CD4-positive, alpha-beta T cell treated with Interleukin-21 for 1 hour (primary cell): ENCODE measurements at places on chromosomes 2 and 18.

DNA sequence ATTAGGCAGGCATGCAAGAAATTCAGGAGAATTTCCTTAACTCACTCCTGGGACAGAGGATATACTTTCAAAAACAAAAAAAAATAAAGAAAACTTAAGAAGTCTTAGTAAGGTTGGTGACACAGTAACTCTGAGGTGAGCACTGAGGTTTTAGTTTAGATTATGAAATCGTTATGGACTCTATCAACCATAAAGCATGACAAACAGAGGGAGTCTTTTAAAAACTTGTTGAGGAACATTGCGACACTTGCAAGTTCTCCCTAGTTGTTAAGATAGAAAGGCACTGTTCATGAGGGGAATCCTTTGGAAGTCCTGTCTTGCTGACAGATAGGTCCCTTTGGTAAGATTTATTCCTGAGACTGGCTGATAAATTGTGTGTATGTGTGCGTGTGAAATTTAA, 194.3 kb upstream of the ERBB4 start:
- no peak for DNase-seq

GRCh38 chr2:164560181-164560792, 61.0 kb downstream of the GRB14 start:
- DNase-seq: no peak

DNA sequence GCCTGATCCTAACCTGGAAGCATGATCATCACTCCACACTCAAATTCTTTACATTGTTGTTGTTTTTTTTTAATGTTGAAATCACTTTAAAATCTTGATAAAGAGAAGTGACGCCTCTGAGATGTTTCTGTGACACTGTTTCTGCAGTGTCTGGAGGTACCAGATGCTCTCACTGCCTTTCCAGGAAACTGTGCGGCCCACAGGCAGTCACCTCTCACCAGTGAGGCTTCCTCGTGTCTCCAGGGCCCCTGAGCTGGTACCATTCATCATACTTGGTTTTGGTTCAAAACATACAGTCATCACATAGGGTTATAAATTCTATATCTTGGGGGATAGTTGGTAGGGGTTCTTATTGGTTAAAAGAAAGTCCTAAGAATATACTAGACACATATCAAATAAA, 10.1 kb upstream of the ID2 start:
- no peak for DNase-seq

GRCh38 chr18:71673954-71674353, 870.2 kb downstream of the CBLN2 start:
- DNase-seq: no peak

- no peak for DNase-seq
These were observed 12.2 kb upstream of the COL5A2 start for GRCh38 chr2:189191766-189192165.

DNA sequence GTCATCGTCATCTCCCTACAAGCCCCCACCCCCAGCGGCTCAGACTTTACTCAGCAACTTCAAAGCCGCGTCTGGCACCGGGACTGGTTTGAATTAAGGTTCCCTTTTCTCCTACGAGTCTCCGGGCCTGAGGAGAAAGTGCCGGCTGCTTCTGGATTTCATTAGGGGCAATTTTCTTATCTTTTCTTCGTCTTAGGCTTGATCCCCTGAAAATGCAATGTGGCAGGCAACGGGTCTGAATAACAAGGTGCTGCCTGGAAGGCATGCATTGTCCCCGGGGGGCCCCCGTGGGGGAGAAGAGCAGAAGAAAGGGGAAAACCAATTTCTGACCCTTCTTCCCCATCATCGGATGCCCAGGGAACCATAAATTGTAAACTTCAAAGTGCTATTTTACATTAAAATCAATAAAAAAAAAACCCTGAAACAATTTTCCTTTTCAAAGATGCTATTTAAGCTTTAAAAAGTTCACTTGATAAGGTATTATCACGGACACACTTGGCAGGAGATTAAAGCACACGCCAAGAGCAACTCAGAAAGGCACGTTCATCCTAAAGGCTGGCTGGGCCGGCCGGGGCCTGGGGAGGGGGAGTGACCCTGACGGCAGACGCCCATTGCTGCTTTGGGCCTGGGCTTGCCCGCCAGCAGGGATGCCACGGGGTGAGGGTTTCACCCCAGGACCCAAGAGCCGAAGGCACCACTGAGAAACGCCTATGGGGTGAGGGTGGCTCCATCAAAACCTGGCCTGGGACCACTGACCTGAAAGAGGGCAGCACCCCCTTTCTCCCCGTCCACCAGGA, 230.4 kb downstream of the TWIST2 start:
- DNase-seq: no peak

DNA sequence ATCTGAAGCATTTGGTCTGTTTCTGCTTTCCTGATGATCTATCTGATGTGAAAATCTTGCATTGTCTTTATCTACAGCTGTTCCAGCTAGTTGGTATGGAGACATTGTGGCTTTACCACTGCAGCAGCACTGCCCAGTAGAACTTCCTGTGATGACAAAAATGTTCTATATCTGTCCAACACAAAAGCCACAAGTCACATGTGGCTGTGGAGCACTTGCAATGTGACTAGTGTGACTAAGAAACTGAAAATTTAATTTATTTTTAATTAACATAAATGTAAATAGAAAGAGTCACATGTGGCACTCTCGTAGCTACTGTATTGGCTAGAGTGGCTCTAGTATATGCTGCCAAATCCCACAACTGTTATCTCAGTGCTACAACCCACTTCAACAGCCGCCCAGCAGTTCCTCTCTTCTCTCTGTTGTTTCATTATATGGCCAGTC, 425.7 kb downstream of the SETBP1 start:
- DNase-seq: peak; percentile 53

DNA sequence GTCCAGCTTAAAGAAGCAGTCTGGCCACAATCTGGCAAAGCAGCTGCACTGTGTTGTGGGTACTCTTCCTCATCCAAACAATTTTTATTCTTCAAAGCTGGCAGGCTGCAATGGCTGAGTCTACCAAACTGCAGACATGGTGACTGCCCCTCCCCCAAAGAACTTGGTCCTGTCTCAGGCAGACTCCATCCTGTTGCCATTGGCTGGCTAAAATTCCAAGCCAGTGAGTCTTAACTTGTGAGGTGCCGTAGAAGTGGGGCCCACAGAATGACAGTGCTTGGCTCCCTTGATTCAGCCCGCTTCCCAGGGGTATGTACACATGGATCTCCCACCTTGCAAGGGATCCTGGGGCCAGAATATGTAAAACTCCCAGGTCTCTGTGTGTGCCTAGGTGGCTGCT, 14.5 kb upstream of the NXPH2 start:
- no peak for DNase-seq

GRCh38 chr2:11910971-11911370, 164.5 kb downstream of the LPIN1 start:
- no peak for DNase-seq

GRCh38 chr2:101150306-101151145, 656 bp downstream of the TBC1D8 start:
- no peak for DNase-seq

- peak; percentile 42 for DNase-seq
These were observed 81.0 kb downstream of the SP3 start for GRCh38 chr2:173884025-173884802.

- no peak for DNase-seq
These were observed 35.5 kb downstream of the GREB1L start for GRCh38 chr18:21277578-21277977.

DNA sequence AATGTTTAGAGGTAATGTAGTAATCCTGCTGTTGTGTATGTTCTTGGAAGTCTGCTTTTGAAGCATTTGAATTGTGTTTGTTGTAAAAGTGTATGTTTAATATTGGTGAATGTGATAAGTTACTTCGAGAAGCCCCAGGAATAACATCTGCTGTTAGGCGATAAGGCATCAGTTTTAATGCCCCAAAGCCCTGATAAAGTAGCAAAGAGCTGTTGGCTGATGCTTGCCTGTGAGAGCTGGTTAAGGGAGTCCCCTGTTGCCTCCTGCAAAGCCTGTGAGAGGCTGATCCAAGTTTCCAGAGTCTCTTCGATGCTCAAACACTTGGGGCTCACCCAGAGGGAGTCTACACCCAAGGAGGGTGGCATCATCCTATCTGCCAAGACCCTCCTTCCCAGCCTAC, 110.3 kb downstream of the RNF152 start:
- DNase-seq: no peak

DNA sequence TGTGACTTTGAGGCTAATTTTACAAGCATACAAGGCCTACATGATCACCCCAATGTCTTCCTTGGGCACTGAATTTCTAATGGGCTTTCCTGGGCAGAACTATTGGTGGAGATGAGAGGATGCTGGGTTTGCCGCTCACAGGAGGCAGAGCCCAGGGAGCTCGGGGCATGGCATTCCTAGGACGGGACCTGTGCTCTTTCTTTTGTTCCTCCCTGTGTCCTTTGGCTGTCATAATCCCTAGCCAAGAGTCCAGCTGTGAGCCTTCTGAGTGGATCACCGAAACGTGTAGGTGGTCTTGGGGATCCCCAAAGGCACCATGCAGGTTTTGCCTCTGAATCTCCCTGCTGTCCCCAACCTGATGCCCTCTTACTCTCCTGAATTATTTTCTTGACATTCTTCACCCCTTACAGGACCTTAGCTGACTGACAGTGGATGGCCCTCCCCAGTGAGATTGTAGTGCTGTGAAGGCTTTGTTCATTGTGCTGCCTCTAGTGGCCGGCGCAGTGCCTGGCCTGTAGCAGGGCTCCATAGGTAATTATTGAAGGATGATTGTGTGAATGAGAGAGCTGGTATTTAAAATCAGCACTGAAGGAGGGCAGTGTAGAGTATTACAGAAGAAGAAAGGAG, 221.9 kb downstream of the ZNF407 start:
- no peak for DNase-seq

- DNase-seq: peak; percentile 54
These were observed 47.0 kb downstream of the IWS1 start for GRCh38 chr2:127479219-127479825.

- DNase-seq: peak; percentile 19
These were observed 60.7 kb downstream of the ARMC9 start for GRCh38 chr2:231259104-231259503.

DNA sequence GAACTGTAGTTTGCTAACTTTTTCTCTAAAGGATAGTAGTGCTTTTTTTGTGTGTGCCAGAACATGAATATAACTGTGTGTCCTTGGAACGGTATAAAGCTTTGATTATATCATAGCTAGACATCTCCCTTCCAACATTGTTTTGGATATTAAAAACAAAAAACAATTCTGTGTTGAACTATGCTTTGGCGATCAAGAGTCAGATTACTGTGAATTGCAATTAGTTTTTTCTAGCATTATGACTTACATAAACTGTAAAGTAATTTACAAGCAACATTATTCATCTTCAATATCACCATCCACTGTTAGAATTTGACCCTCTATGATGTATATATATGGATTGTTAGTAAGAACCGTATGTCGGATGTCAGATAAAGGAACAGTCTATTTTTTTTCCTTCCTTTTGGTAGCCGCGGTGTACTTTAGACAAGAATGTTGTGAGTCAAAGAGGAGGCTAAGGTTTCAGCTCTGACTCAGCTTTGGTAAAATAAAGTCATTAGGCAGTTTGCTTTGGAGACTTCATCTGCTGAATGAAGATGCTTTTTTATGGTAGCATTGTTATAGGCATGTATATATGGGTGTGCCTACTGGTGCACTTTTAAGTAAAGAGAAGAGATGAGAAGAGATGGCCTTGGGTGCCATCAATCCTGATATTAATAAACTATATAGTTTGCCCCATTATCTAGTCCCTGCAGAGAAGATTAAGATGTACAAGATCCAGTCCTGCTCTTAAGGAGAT, 76.4 kb downstream of the LTBP1 start:
- DNase-seq: no peak

- DNase-seq: no peak
These were observed 21.8 kb downstream of the TNFAIP6 start for GRCh38 chr2:151379169-151379568.

- no peak for DNase-seq
These were observed 586.4 kb upstream of the CNTNAP5 start for GRCh38 chr2:123438675-123439074.

GRCh38 chr2:63790491-63790890, 51.2 kb upstream of the UGP2 start:
- DNase-seq: no peak

DNA sequence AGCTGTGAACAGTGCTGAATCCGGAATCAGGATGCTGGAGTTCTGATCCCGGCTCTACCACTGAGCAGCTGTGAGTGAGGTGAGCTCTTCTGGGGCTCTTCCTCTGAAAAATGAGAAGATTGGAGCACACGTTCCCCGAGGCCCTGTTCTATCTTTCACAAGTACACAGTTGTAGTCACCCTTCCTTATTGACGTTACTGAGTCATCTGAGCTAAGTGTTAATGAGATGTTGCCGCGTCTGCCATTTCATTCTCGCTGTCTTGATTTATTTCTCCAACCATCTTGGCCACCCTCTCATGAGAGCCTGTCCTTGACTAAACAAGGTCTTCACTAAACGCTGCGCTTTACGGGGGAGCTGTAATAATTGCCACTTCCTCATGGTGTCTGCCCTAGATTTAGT, 31.9 kb upstream of the EFR3B start:
- no peak for DNase-seq

DNA sequence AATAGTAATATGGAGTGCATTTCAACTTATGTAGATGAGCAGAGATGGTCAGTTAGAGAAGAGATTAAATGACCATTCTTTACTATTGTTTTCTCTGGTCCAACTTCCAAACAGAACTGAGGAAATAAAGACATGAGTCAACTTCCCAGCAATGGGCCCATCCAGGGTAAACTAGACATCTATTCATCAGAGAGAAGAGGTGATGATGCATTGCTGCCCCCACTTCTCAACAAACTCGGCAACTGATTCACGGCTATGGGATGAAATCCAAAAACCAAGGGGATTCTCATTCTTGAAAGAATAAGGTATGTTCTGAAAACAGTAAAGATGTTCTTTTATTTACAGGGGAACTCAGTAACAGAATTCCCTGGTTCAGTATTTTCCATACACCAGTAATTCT, 190.7 kb downstream of the RDH14 start:
- DNase-seq: no peak

- DNase-seq: no peak
These were observed 263.2 kb upstream of the RASGRP3 start for GRCh38 chr2:33213244-33213643.

- DNase-seq: peak; percentile 71
These were observed 100.1 kb downstream of the CRACDL start for GRCh38 chr2:98835831-98836385.

- DNase-seq: no peak
These were observed 309.5 kb downstream of the EPHA4 start for GRCh38 chr2:221262651-221263050.

DNA sequence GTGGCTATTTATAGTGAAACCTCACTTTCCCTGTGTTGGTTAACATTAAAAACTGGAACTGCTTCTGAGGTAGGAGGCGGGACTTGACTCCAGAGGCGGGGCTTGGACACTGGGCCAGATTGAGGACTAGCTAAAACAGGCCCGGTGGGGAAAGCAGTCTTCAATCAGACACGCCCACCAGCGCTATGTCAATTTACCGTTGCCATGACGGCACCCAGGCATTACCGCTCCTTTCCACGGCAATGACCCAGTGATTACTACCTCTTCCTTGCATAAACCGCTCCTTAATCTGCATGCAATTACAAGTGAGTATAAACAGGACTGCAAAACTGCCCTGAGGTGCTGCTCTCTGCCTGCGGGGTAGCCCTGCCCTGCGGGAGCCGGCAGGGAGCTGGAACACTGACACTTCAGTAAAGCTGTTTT, 35.3 kb downstream of the LRRFIP1 start:
- DNase-seq: peak; percentile 62

- no peak for DNase-seq
These were observed 163.2 kb upstream of the CAVIN2 start for GRCh38 chr2:192010073-192010472.
